ENCODE measurements at places on chromosomes 5 and 9.

DNA sequence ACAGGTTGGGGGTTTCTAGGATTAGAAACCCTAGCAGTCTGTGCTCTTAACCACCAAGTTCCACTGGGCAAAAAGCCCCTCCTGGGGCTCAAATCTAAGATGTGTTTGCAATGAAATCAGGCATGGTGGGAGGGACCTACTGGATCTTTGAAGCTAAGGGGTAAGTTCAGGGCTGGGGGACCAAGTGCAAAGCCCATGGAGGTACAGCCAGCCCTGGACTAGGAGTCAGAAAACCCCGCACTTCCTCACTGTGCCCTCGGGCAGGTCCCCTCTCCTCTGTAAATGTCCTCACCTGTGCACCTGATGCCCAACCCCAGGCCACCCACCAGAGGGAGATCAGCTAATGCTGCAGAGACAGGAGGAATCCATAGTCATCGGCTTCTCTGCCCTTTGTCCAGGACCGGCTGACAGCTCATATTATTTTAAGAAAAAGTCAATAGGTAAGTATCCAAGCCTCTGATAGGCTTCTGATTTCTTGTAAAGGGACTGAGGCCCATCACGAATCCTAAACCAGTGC lies 138.3 kb downstream of the PAX5 start:
- DNase-seq = no peak

GRCh38 chr9:111712369-111712768 lies 51.0 kb downstream of the GNG10 start:
- no peak for DNase-seq

GRCh38 chr5:181044093-181044599 lies 4.1 kb downstream of the BTNL9 start:
- no peak for DNase-seq

- DNase-seq = no peak
Observed at GRCh38 chr9:134522976-134523375, 118.6 kb upstream of the COL5A1 start.

DNA sequence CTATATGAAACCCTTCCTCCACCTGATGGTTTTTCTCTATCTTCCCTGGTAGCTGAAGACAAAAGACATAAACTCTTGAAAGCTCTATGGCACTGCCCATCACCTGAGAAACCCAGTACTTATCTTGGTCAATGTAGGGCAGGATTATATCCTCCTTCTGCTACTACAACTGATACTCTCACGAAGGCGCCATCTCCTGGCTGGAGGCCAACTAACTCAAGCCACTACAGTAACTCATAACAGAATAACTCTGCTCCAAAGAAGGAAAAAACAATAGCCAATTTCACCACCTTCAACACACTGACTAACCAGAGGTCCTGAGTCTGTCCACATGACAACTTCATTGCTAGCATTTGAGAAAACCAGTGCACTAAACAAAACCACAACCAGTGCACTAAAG lies 409.2 kb downstream of the CETN3 start:
- DNase-seq = no peak

DNA sequence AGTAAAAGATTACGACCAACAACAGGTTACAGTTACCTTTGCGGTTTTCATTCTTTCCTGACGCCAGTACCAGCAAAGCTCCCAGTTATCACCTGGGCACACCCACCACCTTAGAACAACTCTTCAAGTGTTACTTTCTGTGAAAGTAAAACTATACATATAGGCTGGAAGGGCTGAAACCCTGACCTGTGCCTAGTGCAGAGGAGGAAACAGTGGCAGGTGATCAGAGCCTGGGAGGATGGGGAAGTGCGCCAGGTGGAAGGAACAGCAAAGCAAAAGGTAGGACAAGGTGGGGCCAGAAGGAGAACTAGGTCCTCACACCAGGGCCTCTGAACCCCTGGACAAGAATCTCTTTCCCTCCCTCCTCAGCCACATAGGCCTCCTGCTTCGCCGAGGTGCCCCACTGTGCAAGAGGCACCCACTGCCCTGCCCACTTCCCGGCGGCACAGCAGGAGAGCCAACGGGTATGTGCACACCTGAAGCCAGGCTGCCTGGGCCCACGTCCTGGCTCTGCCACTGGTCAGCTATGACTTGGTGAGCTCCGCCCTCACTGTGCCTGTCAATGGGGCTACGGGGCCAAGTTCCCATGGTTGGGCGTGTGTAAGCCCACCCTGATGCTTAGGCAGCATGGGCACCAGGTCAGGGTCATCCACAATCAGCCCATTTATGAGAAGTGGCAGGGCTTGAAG lies 26.9 kb downstream of the BICD2 start:
- DNase-seq = no peak

DNA sequence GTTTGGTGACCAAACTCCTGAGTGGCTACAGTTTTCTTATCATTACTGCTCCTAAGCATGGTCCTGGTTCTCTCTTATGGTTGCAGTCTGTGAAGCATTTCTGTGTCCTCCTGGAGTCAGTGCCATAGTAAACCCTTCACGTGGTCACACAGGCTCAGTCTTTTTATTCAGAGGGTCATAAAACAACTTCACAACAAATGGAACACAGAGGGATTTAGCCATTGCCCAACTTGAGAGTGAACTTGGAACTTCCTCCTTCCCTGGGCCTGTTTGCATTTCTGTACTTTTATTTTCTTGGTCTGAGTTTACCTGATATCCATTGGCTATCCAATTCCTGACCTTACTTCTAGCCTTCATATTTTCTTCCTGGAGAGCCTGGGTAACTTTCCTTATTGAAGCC lies 144.9 kb downstream of the CCDC192 start:
- no peak for DNase-seq

DNA sequence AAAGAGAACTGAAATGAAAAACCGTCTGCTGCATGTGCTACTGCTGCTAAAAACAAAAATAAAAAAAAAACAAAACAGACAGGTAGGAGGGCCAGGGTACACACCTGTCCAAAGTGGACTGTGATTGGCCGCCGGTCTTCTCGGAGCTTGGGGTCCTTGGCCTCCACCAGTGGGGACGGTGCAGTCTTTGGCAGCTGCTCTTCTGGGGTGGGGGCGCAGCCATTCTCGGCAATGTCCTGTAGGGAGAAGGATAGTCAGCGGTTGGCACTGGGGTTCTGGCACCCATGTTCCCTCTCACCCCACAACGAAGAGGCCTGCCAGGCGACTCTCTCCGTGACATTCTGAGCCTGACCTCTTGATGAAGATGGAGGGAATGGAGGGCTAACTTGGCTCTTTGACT lies 84.3 kb downstream of the CRB2 start:
- DNase-seq = no peak

GRCh38 chr5:136094189-136094912 lies 38.3 kb upstream of the SMAD5 start:
- DNase-seq = peak; percentile 68

DNA sequence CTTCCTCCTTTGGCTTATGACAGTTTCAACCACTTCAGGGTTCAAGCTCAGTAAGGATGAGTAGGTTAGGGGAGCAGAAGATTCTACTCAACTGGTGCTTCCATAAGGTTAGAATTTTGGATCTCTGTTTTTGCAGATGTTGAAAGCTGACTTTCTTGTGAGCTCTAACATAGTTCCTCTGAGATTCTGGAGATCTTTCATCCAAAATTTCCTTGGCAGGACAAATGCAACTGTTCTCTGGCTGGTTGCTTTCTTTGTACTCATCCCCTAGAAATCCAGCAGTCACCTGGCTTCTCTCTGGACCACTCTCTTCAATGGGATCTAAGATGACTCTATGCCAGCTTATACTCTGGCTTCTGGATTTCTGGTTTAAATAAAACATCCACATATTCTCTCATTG lies 189.6 kb downstream of the ESM1 start:
- DNase-seq = no peak

DNA sequence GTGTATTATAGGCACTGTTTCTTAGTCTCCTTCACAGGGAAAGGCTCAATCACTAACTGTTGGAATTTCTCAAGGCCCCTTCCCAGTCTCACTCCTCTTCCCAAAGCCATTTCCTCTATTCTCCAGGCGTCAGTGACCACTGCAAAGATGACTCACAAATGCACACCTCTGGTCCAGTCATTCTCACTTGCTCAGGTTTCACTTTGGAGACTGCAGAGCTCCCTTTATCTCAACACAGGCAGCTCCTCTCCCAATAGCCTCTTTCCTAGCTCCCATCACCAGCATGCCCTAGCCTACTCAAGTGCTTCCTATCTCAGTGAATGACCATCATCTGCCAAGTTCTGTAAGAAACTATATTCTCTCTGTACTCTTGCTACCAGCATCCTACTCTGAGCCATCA lies 323.6 kb downstream of the NTRK2 start:
- no peak for DNase-seq

- DNase-seq = no peak
Observed at GRCh38 chr9:14347406-14348122, 33.6 kb upstream of the NFIB start.

DNA sequence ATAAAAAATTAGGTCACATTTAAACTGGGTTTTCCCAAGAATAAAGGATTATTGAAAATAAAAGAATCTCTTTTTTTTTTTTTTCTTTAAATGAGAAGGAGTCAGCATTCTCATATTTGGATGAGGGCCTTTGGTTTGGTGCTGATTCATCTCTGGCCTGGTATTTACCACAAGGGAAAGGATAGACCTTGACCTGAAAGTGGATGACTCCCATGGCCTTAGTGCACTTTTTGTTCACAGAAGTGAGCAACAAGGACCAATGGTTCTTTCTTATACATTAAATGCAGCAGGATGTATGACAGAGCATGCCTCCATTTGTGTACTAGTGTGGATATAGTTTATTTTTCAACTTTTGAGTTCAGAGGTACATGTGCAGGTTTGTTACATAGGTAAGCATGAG lies 6.9 kb downstream of the YTHDC2 start:
- DNase-seq = no peak

DNA sequence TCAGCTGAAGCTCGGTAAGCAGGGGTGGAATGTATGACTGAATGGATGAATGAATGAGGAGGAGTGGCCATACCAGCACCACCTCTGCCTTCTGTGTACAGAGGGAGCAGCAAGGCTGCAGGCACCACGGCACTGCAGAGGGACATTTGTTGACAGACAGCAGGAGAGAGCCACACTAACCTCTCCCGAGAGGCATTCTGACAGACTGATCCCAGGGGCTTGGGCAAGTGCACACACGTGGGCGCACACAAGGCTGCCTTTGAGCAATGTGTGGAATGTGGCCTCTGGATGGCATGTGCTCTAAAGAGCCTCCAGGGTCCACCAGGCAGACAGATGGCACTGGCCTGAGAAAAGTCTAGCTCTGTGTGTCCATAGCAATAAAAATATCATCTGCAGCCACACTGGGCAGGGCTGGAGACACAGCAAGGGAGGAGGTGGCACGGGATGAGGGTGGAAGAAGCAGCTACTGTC lies 111.8 kb downstream of the ACTL7B start:
- DNase-seq = no peak
